Daoy (cell line): ENCODE measurements at places on chromosomes 2 and 18. TPM values are rescaled to one million over a fixed set of nuclear protein-coding genes. Genes with fewer than 3 reads are reported as not detected.

- DNase-seq: no peak
Observed at GRCh38 chr18:78903436-78904178, 76.0 kb upstream of the SALL3 start.

- no peak for DNase-seq
Observed at GRCh38 chr2:74149247-74149525, 1.5 kb upstream of the BOLA3 start.

DNA sequence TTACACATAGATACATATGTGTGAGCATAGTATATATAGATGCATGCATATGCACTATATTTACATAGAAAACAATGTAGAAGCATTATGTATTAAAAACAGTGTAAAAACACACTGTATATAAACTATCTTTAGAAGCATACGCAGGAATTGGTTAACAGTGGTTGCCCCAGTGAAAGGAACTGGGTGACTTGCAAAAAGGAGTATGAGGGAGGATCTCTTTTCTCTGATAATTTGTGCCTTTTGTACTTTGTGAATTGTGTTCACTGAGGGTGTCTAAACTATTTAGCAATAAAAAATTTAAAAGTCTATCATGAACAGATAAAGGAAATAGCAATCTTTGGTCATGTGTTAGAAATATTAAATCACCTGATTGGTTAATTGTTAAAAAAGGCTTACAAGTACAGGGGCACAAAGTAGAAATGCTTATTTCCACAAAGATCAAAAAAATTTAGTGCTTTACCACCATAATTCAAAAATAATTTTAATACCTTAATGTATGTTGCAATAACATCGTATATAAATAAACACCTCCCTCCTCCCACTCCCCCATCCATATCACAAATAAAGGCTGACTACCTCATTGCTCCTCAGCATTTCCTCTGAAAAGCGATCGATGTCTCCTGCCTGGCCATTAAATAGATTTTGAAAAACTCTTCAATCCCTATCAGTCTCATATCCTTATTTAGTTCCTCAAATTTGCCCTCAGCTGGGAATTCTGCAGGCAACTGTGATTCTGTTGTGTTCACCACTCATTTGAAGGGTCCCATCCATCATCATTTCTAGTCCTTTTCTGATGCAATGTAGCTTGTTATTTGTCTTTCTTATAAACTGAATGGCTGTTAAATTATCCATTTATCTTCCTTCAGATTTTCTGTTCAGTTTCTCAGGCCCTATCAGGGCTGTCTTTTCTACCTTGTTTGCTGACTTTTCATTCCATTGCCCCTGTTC lies 257.3 kb downstream of the AGPS start:
- no peak for DNase-seq

DSG1 gene
- not detected in 2 replicates for total RNA-seq

GALR1 gene
- not detected in 2 replicates for total RNA-seq

PCARE gene
- total RNA-seq: not detected in 2 replicates

GRCh38 chr18:6557057-6557769 lies 142.5 kb upstream of the L3MBTL4 start:
- no peak for DNase-seq

SIX2 gene
- total RNA-seq: 11.4 and 12.2 TPM in 2 replicates

- no peak for DNase-seq
Observed at GRCh38 chr2:68391099-68391498, 26.0 kb downstream of the PLEK start.

INPP5D gene
- not detected in 2 replicates for total RNA-seq

GRCh38 chr18:2540575-2540974 lies 30.7 kb downstream of the METTL4 start:
- DNase-seq: no peak

GRCh38 chr18:49585781-49586663 lies 24.2 kb downstream of the LIPG start:
- DNase-seq: no peak

DNA sequence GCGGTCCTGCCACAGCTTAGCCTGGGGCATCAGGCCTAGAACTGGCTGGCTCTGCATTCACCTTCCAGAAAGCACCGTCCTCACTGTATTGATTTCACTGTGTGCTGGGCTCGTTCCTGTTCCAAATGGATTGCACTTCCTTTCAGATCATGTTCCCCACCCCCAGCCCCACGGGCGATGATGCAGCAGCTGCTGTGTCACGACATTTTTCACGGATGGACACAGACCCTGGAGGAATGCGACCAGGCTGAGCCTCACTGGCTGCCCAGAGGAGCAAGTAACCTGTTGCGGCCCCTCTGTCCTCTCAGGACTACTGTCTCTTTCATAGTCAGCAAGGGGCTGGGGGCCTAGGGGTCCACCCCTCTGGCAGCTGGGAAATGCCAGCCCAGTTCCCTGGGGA lies 50.3 kb downstream of the CAPN13 start:
- DNase-seq: no peak

GRCh38 chr18:13797157-13797611 lies 26.8 kb upstream of the MC5R start:
- DNase-seq: peak; percentile 33

DNA sequence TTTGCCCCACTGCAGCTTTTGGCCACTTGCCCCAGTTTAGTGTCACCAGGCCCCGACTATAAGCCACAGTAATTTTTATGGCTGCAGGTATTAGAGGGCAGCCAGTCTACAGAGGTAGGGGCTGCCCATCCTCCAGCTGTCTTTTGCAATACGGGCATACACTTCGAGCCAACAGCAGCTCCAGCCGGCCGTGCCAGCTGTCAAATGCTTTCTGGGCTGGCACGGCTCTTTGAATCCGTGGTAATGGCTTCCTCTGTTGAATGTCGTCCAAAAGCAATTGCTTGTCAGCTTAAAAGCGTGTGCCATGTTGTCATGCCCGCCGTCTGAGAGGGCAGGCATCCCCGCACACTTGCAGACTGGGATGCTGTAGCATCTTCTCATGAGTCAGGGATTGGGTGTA lies 41.3 kb downstream of the BCL2L11 start:
- no peak for DNase-seq

DNA sequence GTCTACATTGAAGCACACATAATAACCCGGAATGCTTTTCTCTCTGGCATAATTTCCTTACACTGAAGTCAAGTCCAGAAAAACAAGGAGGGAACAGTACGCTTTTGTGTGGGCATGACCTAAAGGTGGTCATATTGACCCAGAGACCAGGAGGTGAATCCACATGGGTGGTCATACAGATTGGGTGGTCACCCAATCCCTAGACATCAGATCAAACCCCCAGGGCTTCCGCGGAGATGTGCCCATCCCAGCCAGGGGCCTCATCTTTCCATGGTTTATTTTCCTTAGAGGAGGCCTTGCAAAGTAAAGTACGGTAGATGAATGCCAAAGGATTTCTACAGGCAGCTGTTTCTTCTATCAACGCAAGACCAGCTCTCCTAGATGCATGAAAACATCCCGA lies 38.8 kb downstream of the FAM168B start:
- DNase-seq: no peak
